NCI-H1048 (cell line): ENCODE measurements at places on chromosomes 3 and 15.

DNA sequence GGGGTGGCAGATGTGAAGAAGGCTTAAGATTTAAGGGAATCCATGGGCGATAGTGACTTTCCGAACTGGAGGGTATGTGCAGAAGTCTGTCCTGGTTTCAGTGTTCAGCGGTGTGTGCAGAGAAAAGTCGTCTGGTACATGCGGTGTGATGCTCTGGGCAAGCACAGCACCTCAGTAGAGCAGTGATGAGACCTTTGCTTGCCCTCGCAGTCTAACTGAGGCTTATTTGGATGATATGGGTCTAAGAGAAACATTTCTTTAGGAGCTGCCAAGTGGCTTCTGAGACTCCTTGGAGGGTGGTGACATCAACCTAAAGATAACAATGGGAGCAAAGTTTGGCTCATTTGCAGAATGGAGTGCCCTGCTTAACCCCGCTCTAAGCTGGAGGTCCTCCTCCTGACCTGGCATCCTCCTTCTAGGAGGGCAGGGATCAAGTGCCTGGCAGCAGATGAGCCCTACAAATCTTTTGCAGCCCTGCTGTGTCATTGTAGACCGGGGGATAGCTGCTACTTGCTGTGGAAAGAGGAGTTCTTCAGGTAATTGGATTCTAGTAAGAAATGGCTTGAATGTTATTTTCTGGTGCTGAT is 228.1 kb upstream of the AZI2 start:
- no peak for DNase-seq

- no peak for DNase-seq
Measured at GRCh38 chr3:16236030-16236639, 28.6 kb downstream of the DPH3 start.

DNA sequence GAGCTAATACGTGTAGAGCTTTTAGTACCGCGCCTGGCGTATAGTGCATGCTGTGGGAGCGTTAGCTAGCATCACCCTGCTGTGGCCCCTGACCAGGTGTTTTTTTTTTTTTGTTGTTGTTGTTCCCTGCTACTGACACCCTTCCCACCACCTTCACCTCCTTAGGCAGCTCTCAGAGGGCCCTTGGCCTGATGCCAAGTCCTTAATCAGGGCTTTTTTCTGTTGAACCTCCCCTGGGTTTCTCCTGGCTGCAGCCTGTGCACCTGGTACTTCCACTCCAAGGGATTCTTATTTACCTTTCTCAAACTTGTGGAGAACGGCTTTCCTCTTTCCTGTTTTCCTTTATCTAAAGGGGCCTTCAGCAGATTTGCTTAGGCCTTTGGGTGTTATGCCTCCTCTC is 53.3 kb downstream of the SLC7A14 start:
- DNase-seq = no peak

DNA sequence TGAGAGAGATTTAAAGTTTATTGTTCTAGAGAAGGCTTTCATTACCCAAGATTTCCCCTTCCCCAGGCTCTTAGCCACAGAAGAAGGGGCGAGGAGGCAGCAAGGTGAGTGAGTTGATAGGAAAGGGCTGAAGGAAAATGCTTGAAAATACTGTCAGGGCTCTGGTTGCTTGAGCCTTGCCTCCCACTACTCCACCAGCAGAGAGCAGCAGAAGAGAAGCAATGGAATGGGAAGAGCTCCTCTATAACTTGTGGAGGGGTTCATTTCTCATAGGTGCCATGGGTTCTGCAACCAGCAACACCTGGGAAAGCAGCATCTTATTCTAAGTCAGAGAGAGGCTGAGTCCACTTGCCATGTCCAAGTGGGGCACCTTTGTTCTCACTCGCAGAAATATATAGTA is 184.0 kb upstream of the CNTN6 start:
- no peak for DNase-seq

GRCh38 chr3:31996195-31996594 is 14.6 kb downstream of the ZNF860 start:
- DNase-seq = no peak

DNA sequence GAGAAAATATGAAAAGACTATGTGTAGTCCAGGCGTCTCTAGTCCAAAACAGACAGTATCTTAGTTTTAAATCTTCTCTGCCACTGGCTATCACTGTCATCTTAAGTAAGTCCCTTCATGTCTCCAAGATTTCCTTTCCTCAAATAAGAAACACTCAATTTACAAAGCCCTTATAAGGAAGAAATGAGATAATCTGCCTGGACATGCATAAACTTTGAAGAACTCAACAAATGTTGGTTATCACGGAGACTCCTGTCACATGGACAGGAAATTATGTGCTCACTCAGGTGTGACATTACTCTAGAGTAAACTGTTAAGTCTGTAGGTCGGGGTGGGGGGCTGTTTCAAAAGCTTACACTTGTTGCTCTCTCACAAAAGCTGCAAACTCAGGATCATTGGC is 91.9 kb downstream of the IMPG2 start:
- no peak for DNase-seq

- no peak for DNase-seq
Measured at GRCh38 chr3:127637546-127637945, 8.6 kb downstream of the PODXL2 start.

- DNase-seq = no peak
Measured at GRCh38 chr15:70507772-70508371, 255.5 kb downstream of the UACA start.

DNA sequence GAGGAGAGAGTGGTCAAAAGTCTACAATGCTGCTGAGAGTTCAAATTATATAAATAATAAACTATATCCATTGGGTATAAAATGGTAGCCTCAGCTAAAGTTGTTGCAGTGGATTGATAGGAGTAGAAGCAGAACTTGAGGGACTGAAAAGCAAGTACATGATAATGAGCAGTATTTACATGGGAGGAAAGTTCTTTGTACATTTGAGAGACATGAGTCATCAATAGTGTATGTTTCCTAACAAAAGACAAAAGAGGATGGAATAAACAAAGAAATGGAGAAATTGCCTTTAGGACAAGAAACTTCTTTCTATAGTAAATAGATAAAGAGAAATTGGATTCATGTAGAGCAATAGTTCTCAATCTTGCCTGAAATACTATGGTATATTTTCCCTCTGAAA is 110.0 kb upstream of the PLSCR5 start:
- DNase-seq = no peak

DNA sequence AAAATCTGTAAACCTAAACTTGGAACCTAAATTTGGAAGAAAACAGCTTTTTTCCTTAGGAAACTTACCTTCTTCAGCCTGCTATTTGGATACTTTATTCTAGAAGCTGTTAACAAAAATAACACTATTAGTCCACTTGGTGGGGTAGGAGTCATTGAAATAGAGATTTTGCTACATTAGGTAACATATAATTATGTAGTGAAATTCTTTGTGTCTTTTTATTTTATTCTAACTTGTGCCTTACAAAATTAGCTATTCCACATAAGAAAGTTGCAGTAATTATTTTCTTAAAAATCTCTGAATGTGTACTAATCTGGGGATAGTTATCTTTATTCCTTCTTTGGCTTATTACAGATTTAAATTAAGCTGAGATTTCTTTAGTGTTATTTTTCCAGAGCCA is 360.4 kb upstream of the ROBO2 start:
- no peak for DNase-seq

DNA sequence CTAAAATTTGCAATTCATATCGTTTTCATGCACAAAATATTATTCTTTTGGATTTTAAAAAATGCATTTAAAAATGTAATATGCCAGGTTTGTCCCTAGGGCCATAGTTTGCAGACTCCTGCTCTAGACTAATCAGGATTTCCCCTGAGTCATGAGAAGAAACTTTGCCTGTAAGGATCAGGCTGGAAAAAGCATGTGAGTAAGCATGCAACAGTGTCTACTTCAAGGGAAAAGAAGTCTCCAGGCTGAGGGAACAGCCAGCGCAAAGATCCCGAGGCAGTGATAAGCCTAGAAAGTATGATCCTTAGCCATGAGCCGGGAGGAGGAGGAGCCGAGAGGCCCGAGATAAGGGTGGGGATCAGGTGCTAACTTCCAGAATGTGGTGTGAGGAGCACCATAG is 382.8 kb upstream of the CFAP20DC start:
- no peak for DNase-seq

- no peak for DNase-seq
Measured at GRCh38 chr3:71511446-71511845, 72.1 kb downstream of the FOXP1 start.

GRCh38 chr3:172288651-172289050 is 159.6 kb downstream of the GHSR start:
- no peak for DNase-seq

DNA sequence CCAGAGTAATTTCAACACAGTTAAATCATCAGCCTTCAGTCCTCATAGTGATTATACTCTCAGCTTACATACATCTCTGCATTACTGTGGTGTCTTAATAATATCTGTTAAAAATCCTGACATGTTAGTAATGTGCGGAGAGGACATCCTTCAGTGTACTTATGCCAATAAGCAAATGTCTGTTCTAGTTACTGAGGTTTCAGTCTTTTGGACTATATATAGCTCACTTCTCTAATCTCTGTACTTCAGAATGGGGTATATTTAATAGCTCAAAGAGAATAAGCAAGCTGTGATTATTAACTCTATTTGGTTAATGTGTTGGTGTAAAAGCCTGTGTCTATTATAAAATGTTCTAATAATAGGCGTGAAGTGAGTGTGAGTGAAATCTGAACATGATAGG is 28.9 kb upstream of the OSTN start:
- no peak for DNase-seq

GRCh38 chr15:75036212-75036616 is 12.8 kb downstream of the PPCDC start:
- DNase-seq = no peak
